Stimulated activated CD8-positive, alpha-beta memory T cell treated with anti-CD3 and anti-CD28 coated beads, Interleukin-15, amount 100 ng/mL, for 24 hours (primary cell): ENCODE measurements at places on chromosomes 4 and X.
A peak's percentile ranks its signal among the peaks of the same experiment; 100 is the strongest.

DNA sequence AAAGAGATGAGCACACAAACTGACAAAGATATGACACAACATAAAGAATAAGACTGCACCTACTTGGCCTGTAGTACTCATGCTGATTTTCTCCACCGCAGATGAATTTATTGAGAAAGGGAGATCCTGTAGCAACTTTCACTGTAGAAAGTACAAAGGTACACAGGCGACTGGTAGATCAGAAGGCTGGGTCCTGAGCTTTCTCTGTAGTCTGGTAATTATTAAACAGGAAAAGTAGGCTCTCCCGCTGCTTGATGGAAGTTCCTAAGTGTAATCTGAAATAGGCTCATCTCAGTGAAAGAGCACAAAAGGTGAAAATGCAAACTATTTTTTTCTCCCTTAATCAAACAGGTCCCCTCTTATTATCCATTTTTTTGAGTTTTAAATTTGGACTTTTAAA lies at the start of gene ADH6:
TSS of gene ADH6 (minus strand) at position 175 of the 400 bp plus-strand sequence. CDS start at position 81, 94 bp downstream.
- no peak for DNase-seq

GRCh38 chrX:152904151-152905080 lies 6.5 kb downstream of the ZNF185 start:
- DNase-seq, result peak; percentile 5

- no peak for DNase-seq
These were observed 2.1 kb upstream of the AVPR2 start for GRCh38 chrX:153902385-153902784.

DNA sequence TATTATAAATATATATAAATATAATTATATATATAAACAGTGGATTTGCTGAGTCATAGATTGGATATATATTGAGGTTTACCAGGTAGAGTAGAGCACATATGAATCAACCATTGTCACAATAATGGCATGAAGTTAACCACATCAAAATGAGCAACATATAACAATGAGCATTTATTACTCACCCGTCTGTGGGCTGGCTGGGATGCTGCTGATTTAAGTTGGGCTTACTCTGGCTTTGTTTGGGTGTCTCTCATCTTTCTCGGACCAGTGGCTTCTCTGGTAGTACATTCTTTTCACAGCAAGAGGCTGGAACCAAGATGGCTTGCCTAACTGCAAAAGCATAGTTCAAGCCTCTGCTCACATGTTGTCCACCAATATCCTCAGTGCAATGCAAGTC lies 111.7 kb upstream of the TAPT1 start:
- DNase-seq, result no peak

DNA sequence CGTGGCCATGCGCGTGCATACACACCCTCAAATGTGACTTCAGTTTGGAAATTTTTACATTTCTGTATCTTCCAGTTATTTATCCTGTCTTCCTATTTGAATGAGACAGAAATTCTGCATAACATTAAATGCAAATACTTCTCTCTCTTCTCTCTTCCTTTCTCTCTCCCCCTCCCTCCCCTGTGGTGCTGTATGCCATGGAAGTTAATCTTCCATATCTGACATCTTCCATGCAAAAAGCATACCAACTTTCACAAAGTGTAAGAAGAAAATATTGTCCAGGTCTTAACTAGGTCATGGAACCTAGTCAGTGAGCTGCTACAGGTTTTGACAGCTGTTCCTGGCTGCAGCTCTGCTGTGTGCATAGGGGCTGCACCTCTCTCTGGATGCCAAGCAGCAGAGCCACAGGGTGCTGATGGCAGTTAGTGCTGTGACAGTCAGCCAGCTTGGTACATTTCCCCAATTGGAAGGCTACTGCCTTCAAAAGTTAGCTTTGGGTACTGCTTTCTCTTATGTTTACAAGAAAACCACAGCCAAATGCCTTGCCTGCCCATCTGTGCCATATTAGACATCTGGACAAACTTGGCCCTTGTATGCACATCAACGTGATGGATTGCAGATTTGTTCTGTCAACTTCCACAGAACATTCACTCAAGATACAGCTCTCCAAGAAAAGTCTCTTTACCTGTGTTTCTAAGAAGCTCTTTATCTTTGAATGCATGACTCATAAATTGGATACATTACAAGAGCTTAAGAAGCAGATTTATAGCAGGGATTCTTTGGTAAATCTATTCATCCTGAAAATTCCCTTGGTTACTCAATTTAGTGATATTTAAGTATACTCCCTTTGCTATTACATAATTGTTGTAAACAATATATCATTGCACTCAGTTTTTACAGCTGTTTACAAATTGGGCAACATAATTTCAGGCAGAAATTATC lies 623.8 kb downstream of the EPHA5 start:
- no peak for DNase-seq

GRCh38 chr4:52716364-52717151 lies 34.7 kb downstream of the ERVMER34-1 start:
- DNase-seq, result no peak

GRCh38 chrX:17547658-17548057 lies 172.7 kb downstream of the NHS start:
- DNase-seq, result no peak

GRCh38 chr4:84913176-84913575 lies 53.3 kb downstream of the WDFY3 start:
- DNase-seq, result no peak

GRCh38 chr4:2068198-2068470 lies 9.0 kb downstream of the NAT8L start:
- no peak for DNase-seq

DNA sequence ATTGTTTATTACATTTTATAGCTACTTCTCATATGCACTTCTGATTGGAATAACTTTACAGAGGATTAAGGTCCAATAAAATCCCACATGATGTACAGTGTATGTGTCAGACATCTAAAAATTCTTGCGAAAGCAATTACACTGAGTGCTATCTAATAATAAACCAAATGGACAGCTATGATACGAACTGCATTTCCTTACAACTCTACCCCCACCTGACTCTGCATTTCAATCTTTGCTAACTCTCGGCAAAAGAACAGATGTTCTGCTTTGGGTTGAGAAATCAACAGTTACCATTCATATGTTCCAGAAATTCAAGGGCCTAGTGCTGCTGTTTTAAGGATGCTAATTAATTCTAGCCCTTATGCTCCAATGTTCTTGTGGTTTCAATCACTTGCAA lies 287.9 kb upstream of the NOCT start:
- DNase-seq, result no peak

- no peak for DNase-seq
These were observed 73.2 kb downstream of the NHS start for GRCh38 chrX:17448188-17448587.

DNA sequence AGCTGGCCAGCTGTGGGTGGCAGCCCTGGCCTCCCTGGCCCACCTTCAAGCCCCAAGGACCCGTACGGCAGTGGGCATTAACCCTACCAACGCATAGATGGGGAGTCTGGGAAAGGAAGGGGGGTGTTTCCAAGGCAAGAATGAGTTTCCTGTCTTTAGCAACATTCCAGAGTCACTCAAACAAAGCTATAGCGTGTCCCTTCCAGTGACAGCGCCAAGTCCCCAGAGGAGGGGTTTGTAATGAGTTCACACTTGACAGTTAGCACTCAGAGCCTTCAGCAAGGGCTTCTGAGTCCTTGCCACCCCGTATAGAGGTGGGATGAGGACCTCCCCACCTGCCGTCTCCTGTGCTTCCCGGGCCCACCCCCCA lies 1.8 kb downstream of the BGN start:
- DNase-seq, result no peak

DNA sequence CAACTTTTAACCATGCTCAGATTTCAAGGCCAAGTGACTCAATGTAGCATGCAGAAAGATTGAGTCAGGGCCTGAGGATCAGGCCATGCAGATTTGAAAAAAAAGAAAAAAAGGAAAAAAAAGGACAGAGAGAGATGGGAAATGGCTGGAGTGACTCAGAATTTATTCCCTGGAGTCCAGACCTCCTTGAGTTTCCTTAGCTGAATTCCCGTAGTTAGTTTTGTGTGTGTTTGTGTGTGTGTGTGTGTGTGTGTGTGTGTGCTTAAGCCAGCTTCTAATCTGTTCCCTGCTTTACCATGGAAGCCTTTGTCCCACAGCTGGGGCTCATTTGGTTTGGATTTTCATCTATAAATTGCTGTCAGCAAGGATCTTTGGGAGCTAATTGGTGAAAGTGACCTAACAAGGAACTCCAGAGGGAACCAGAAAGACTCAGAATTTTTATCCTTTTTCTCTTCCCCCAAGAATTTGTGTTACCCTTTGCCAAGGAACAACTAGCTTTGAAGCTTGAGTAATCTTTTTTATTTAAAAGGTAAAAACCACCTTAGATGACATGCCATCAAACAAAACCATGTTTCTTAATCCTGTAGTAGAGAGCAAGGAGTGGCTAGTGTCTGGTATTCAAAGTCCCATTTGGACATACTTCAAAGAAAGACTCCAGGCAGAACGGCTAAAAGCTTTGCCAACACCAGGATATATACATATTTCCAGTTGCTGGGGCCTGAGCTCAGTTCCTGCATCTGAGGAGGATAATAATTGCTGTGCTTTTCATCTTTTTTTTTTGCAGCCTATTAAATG lies 109.0 kb upstream of the DDIT4L start:
- no peak for DNase-seq

- DNase-seq, result no peak
These were observed 201.9 kb upstream of the PPARGC1A start for GRCh38 chr4:24091639-24092233.

GRCh38 chrX:150086371-150086770 lies 148.1 kb upstream of the EOLA2 start:
- DNase-seq, result no peak

GRCh38 chr4:176641237-176641636 lies 151.5 kb downstream of the VEGFC start:
- no peak for DNase-seq

- DNase-seq, result no peak
These were observed 29.2 kb downstream of the CLRN2 start for GRCh38 chr4:17544205-17544604.

- no peak for DNase-seq
These were observed 2.3 kb upstream of the PPP2R3B start for GRCh38 chrX:389021-389441.

- no peak for DNase-seq
These were observed 88.9 kb downstream of the RTL5 start for GRCh38 chrX:72042852-72043248.

- DNase-seq, result no peak
These were observed 3.0 kb upstream of the NXT2 start for GRCh38 chrX:109533631-109534030.

DNA sequence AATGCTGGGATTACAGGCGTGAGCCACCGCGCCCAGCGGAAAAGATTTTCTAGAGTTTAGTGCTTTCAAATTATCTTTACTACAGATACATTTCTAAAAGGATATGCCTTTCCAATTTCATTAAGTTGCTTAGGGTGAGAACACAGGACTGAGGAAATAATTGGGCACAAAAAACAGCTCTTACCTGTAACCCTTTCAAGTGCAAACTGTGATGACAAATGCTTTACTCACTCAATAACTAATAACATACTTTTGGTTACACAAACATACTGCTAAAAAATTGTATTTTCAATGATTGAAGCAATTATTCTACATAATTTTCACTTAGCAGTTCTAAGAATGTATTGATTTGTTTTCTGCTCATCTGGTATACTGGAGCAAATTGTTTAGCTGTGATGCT lies 40.2 kb downstream of the PALLD start:
- DNase-seq, result no peak

- no peak for DNase-seq
These were observed 466.8 kb upstream of the INTU start for GRCh38 chr4:127165971-127166370.

DNA sequence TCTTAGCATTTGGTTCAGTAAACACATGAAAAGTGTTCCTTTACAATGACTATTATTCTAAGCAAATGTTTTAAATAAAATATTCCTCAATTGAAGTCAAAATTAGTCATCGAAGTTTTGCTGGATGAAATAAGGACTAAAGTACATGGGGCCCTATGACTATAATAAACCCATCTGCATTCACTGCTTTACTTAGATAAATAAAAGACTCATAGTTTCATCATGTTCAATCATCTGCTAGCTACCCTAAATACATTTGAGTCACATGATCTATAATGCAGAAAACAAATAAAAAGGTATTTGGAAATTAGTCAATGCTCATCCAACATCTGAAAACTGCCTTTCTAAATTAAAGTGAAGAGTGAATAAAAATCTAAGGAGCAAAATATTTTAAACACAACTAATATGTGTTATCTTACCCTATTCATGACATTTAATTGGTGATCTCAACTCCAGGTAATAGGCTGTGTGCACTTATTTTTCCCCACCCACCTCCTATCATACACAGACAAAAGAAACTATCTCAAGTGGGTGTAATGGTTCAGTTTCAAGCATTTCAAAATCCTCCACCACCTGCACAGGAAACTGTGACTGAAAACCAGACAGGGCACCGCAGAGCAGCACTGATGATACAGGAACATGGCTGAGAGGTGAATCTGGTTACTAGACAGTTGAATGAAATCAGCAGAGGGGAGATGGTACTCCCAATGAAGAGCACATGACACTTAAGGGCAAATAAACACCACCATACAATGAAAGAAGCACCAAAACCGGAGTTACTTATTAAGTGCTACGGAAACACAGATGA lies 78.6 kb downstream of the CAMK2D start:
- no peak for DNase-seq

- no peak for DNase-seq
These were observed 270.8 kb downstream of the GRIA3 start for GRCh38 chrX:123454712-123455431.

- DNase-seq, result no peak
These were observed 276.6 kb upstream of the FAT1 start for GRCh38 chr4:187000281-187000680.

DNA sequence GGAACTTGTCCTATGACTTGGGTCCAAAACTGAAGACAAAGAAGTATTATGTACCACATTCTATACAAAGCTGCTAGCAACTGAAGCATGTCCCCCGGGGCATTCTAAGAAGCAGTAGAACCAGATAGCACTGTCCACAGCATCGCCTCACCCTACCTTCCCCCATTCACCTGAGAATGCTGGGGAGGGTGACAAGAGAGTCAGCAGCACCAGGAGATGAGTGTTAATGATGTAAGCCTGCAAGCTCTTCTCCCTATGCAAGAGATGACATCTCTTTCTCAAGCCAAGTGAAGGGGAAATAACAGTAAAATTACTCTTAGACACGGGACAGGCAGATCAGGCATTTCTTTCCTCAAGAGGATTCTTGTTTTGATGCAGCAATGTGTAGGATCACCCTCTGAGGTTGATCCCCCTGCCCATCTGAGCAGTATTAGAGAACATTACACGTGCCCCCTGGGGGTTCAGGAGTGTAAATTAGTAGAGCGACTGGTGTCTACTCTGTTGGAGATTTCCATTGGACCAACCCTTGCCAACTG lies 13.9 kb upstream of the TLR1 start:
- DNase-seq, result no peak

- no peak for DNase-seq
These were observed 14.3 kb downstream of the ANTXR2 start for GRCh38 chr4:80058740-80059139.

DNA sequence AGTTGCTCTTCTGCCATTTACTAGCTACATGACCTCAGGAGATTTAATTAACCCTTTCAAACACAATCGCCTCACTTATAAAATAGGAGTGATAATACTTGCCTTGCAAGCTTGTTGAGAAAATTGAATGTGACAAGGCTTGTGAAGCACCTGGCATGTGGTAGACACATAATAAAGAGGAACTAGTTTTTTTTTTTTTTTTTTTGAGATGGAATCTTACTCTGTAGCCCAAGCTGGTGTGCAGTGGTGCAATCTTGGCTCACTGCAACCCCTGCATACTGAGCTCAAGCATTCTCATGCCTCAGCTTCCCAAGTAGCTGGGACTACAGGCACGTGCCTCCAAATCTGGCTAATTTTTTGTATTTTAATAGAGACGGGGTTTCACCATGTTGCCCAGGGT lies 73.7 kb upstream of the STIM2 start:
- DNase-seq, result no peak
